ENCODE measurements at places on chromosomes 6 and 20.

DNA sequence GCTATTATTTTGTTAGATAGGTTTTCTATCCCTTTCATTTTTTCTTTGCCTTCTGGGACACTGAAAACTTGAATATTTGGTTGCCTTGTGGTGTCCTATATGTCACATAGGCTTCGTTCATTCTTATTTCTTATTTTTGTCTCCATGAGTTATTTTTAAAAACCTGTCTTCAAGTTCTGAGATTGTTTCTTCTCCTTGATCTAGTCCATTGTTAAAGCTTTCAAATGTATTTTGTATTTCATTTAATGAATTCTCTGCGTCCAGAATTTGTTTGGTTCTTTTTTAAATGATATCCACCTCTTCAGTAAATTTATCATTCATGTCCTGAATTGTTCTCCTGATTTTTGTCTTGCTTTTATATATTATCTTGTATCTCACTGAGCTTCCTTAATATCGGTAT, 243.2 kb upstream of the BMP2 start:
- no peak for DNase-seq

DNA sequence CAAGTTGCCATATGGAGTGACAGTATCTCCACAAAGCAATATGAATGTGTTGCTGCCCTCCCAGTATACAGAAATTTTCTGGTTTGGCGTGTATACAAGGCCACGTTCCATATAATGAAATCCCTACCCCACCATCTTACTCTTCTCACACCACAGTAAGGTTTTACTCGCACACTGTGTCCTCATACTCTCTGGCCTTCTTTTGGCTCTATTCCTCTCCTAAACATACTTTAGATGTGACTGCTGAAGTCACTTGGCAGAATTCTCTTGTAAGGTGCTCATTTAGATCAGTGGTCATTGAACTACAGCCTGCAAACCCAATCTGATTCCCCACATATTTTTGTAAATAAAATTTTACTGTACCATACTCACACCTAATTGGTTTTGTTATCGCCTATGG, 123.2 kb downstream of the RFPL4B start:
- no peak for DNase-seq

DNA sequence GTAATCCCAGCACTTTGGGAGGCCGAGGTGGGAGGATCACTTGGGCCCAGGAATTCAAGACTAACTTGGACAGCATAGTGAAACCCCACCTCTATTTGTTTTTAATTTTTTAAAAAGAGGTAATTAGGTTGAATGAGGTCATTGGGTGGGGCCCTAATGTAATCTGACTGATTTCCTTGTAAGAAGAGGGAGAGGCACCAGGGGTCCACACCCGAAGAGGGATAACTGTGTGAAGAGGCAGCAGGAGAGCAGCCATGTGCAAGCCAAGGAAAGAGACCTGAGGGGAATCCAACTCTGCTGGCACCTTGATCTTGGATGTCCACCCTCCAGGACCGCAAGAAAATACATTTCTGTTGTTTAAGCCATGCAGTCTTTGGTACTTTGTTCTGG, 63.4 kb downstream of the QRSL1 start:
- DNase-seq: no peak

GRCh38 chr6:10583509-10583901, 62.4 kb downstream of the GCNT2 start:
- DNase-seq: no peak

- no peak for DNase-seq
Measured at GRCh38 chr20:47784599-47785310, 526 bp downstream of the SULF2 start.

GRCh38 chr6:40925341-40925740, 113.7 kb downstream of the UNC5CL start:
- no peak for DNase-seq

DNA sequence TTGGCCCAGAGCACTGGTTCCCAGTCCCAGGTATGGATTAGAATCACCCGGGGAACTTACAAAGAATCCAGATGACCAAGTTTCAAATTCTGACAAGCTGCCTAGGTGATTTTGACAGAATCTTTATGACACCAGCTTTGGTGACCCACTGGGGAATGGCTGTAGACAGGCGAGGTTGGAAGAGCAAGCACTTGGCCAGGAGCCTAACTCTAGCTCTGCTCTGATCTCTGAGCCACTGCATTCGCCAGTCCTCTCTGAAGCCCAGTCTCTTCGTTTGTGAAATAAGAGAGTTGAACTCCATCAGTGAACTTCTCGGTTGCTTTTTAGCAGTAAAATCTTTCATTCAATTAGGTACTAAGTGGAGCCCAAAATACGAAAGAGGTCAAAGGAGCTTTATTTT, 161.2 kb downstream of the VEGFA start:
- no peak for DNase-seq

- no peak for DNase-seq
Measured at GRCh38 chr6:32529697-32530430, at the start of gene HLA-DRB5. Gene HLA-DRB5, minus strand, starts transcription at chr6:32530287. Its CDS starts 63 bp downstream, at chr6:32530224.

DNA sequence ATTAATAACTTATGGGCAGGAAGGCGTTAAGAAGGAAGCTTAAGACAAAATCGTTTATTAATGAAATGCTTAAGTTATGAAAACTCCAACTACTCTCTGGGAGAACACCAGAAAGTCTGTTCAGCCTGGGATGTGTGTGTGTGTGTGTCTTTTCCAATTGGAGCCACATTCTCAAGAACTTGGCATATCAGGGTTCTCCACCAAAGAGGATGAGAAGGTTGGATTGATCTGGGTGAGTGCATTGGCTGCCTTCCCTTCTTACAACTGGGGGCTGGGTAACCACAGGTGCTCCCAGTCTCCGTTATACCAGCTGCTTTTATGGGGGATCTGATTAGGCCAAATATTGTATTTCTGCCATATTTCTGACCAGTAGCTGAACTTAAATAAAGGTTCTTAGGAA, 102.1 kb downstream of the MAN1A1 start:
- no peak for DNase-seq

- DNase-seq: no peak
Measured at GRCh38 chr6:108694816-108695215, 134.1 kb downstream of the FOXO3 start.

- DNase-seq: no peak
Measured at GRCh38 chr6:36028088-36028876, 674 bp downstream of the MAPK14 start.

GRCh38 chr20:32289661-32290431, 12.4 kb downstream of the KIF3B start:
- DNase-seq: no peak

GRCh38 chr20:33415948-33416347, 14.6 kb upstream of the CDK5RAP1 start:
- no peak for DNase-seq
